ENCODE measurements at places on chromosomes 2 and 18.

GRCh38 chr2:237411683-237412423, 2.1 kb downstream of the COL6A3 start:
- no peak for DNase-seq

DNA sequence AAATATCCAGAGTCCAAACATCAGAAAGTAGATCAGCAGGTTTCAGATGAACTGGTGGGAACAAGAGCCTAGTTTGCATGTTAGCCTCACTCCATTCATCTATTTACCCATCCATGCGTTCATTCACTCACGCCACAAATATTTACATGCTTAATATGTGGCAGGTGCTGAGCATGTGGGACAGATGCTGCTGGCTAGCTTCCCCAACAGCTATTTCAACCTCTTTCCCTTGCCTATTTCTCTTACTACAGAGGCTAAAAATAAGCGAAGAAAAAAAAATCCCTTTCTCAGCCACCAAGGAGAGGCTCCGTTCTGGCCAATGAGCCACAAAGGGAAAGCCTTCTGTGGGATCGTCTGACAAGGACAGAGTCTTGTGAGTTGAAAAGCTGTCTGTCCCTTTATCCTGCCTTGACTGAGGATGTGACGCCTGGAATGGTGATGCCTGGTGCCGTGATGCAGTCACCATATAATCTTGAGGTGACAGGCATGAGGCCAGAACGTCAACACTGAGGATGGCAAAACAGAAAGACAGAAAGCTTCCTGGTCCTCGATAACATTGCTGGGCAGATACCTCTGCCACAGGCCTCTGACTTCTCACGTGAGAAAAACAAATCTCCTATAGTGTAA, 78.2 kb downstream of the KCTD1 start:
- DNase-seq = no peak

- DNase-seq = no peak
Measured at GRCh38 chr2:9844576-9844975, 1.3 kb downstream of the TAF1B start.

- DNase-seq = no peak
Measured at GRCh38 chr18:68234131-68234530, 480.8 kb downstream of the TMX3 start.

- no peak for DNase-seq
Measured at GRCh38 chr2:98607741-98608115, 584 bp downstream of the COA5 start.

GRCh38 chr18:24500766-24501165, 40.3 kb downstream of the HRH4 start:
- no peak for DNase-seq

DNA sequence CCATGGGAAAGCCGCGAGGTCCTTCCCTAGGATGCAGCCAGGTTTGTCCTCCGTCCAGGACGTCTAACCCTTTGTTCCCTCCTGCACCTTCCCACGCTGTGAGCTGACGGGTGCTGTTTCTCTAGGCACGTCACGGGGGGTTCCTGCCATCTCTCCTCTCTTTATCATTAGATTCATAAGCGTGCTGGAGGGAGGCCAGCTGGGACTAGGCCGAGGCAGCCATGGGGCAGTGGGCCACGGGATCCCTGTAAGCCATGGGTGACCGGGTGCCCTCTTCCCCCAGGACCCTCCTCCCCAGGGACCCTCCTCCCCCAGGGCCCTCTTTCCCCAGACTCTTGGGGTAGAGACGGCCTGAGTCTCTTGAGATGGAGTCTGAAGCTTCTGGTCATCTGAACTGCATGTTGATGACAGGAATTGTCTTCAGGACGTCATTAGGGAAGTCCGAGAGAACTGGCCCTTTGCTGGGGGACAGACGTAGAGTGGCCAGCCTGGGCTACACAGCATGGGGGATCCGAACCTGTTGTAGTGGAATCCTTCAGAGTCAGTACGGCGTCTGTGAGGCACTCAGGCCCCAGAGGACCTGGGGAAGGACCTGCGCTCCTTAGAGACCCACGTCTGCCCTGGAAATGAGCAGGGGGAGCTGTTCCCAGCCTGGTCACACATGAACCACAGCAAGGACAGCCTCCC, 108.1 kb downstream of the TPO start:
- no peak for DNase-seq

GRCh38 chr18:389658-390357, 110.7 kb downstream of the COLEC12 start:
- no peak for DNase-seq

GRCh38 chr2:152506843-152507242, 171.9 kb downstream of the FMNL2 start:
- DNase-seq = no peak

DNA sequence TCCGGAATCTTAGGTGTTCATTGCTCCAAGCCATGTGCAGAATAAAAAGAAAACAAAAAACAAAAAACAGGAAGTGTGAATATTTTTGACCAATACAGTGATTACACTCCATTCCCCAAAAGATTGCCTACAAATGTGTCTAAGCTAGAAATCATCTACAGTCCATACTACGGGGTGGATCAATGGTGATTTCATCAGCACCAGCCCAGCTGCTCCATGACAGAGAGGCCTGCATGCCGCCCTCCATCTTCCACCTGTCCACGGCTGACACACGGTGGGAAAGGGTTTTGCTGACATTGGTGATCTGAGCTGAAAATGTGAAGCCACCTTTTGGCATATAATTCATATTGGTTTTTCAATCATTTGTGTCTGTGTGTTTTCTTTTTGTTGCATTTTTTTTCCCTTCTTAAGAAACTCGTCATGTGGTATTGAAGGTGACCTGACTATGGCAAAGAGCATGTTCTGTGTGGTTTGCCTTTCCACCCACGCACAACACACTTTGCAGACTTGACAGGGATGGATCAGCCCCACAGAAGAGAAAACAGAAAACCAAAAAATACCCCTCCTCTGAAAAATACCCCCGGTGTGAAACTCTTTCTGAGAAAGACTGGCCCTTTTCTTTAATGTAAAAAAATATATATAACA, 533.1 kb downstream of the RNF144A start:
- no peak for DNase-seq

DNA sequence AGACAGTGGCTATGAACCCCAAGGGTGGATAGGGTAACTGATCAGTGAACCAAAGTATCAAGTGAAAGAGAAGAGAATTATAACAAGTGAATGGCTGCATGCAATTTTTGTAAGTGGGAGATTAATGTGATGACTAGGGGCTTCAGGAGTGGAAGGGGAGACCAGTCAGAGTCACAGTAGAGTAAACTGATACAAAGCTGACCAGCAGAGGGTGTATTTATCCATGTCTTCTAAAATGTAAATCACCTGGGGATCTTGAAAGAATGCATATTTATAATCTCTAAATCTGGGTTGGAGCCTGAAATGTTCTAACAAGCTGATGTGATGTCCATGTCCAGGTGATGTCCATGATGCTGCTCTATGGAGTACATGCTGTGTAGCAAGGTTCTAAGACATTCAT, 1351.3 kb upstream of the CHAC2 start:
- DNase-seq = no peak

GRCh38 chr18:25825979-25826776, 264.2 kb downstream of the SS18 start:
- no peak for DNase-seq

DNA sequence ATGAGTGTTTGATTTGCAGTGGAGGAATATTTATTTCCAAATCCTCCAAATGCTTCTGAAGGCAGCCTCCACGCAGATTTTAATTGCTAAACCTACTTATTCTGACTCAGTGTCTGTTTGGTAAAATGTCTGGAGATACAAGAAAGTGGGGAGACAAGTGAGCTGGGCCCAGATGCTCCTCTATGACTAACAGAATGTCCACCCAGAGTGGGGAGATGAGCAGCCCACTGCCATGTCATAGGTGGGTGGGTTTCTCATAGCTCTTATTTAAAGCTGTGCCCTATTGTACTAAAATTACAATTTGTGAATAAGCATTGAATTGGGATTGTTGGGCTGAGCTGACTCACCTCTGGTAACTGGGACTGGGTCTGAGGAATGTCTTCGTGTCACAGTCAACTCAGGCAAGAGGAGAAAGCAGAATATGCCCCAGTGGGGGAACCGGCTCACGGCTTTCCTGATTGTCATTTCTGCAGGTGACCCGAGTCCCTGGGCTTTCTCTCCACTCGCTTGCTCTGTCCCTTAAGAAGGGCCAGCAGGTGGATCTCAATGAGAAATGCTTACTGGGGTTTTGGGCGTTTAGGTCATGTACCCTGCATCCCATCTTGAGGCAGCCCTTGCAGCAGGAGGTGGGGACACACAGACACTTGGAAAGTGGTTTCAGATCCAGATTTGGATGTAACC, 116.3 kb upstream of the SPRED2 start:
- DNase-seq = no peak

- no peak for DNase-seq
Measured at GRCh38 chr2:172525601-172526000, 30.3 kb upstream of the PDK1 start.

- no peak for DNase-seq
Measured at GRCh38 chr18:68837665-68838451, 40.0 kb downstream of the CCDC102B start.

DNA sequence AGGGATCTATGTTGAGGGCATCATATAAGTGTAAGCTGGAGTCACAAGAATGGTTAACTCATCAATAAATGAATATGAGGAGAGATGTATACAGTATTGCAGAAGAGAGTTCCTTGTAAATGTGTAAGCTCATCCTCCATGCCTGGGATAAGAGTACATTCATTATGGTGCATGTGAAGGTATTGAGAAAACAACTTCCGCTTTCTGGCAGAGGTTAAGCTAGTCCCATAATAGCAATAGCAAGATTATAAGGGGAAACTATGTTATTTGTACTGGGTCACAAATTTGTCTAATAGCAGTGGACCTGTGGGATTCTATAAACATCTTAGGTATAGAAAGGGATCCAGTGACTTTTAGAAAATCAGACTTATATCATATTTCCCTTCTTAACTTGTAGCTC, 44.1 kb downstream of the SCN2A start:
- no peak for DNase-seq

DNA sequence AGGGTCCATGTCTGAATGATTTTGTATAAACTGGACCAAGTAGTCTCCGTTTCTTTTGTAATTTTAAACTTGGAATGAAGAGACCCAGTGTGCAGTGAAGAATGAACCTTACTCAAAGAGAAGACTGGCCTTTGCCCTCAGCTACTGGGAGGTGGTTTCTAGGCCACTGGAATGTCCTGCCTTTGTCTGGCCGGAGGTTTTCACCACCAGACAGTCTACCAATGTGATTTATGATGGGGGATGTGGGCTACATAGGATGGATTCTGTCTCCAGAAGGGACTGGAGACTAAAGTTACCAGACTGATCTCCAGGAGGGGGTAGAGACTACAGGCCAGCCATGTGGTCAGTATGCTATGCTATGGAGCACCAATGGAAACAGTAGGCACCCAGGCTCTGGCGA, 42.8 kb upstream of the RAB31 start:
- DNase-seq = no peak

GRCh38 chr2:119136093-119136492, 22.5 kb downstream of the C1QL2 start:
- no peak for DNase-seq

- DNase-seq = no peak
Measured at GRCh38 chr2:41475959-41476358, 571.9 kb upstream of the PKDCC start.

DNA sequence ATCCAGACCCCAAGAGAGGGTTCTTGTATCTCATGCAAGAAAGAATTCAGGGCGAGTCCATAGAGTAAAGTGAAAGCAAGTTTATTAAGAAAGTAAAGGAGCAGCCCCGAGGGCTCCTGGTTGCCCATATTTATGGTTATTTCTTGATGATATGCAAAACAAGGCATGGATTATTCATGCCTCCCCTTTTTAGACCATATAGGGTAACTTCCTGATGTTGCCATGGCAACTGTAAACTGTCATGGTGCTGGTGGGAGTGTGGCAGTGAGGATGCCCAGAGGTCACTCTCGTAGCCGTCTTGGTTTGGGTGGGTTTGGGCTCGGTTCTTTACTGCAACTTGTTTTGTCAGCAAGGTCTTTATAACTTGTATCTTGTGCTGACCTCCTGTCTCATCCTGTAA, 750.2 kb upstream of the FANCL start:
- DNase-seq = no peak

DNA sequence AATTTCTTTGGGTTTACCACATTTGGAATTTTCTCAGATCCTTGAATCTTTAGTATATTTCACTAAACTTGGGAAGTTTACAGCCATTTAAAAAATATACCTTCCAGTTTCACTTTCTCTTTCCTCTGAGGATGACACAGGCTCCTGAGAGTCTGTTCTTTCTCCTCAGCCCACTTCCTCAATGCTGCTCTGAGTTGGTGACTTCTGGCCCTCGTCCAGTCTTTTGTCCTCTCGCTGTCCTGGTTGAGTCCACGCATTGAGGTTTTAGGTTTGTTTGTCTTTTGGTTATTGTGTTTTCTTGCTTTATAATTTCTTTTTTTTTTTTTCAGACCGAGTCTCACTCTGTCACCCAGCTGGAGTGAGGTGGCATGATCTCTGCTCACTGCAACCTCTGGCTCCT, 40.7 kb upstream of the GALR1 start:
- peak; percentile 41 for DNase-seq

GRCh38 chr18:72427721-72428120, 116.4 kb downstream of the CBLN2 start:
- DNase-seq = no peak

DNA sequence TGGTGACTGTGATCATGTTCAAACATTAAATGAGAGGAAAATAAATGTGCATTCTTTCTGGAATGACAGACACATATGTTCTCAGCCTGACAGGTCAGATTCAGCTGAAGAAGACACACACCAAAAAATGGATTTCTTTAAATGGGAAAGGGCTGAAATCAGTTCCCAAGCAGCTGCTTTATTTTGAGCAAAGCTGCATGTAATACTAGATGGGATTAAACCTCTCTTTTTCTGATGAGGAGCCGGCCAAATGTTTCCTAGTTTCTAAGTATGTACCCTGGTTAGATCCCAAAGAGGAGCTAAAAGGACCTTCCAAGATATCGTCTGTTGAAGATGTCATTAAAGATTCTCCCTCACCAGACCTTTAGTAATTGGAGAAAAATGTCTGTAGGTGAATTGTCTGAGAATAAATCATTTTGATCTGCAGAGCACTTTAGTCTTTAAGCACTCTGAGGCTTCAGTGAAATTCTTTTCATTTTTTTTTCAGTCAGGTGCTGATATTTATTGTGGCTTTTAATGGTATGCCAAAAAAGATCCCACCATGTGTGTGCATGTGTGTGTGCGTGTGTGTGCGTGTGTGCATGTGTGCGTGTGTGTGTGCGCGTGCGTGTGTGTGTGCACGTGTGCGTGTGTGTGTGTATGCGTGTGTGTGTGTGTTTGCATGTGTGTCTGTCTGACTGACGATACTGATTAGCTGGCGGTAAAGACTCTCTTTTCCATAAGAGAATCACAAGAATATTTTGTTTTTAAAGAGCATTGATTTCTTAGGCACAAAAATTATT, 175.8 kb downstream of the IRS1 start:
- DNase-seq = no peak

GRCh38 chr2:156918410-156918809, 339.1 kb upstream of the GALNT5 start:
- DNase-seq = no peak

DNA sequence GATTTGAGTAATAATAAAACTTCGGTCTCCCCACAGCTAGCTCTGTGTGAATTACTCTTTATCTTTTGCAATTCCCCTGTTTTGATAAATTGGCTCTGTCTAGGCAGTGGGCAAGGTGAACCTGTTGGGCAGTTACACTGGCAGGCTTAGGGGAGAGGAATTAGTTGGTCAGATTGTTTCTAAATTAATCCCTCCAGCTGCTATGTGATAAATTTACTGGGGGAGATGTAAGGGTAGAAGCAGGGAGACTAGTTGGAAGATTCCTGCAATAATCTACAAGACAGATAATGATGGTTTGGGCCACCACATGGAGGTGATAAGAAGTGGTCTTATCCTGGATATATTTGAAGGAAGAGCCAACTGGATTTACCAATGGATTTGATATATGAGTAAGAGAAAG, 118.5 kb upstream of the TACR1 start:
- no peak for DNase-seq

Data from hematopoietic multipotent progenitor cell treated with erythropoietin and hydrocortisone succinate and interleukin-3 and kit ligand, for 15 days (in vitro differentiated cells).